Activated CD4-positive, alpha-beta T cell treated with anti-CD3 and anti-CD28 coated beads, Interleukin-2, amount 10 ng/mL, durations not matched to agents 7 days and 5 days (primary cell): ENCODE measurements at places on chromosomes 4 and X. TPM values are rescaled to one million over a fixed set of nuclear protein-coding genes. Genes with fewer than 3 reads are reported as not detected.

- DNase-seq = no peak
- H3K4me3 ChIP-seq = no peak overlapping the region
- H3K27me3 ChIP-seq = no peaks in the 10 kb centered on the region
- no peaks in the 10 kb centered on the region for H3K36me3 ChIP-seq
- H3K4me1 ChIP-seq = no peaks in the 10 kb centered on the region
Measured at GRCh38 chrX:22699581-22700091, 300.1 kb upstream of the DDX53 start.

DNA sequence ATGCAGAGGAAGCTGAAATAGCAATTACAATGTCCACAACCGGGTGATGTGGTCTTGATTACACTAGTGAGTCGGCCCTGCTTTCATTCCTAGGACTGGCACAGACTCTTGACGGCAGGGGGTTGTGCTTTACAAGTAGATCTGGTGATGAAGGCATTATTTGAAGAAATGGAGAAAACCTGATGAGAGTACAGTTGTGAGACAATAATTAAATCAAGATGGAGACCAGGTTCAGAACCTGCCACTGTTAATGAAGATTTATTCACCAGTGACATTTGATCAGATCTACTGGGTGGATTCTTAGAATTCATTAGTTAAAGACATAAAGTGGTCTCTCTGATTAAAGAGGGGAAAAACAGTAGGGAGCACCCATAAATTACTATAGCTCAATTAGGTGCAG, 747.2 kb downstream of the STPG2 start:
- H3K36me3 ChIP-seq = no peaks in the 10 kb centered on the region
- no peak for DNase-seq
- no peaks in the 10 kb centered on the region for H3K4me1 ChIP-seq
- H3K27ac ChIP-seq = no peak overlapping the region
- H3K4me3 ChIP-seq = no peak overlapping the region

The FAT4 gene
- not detected for total RNA-seq

DNA sequence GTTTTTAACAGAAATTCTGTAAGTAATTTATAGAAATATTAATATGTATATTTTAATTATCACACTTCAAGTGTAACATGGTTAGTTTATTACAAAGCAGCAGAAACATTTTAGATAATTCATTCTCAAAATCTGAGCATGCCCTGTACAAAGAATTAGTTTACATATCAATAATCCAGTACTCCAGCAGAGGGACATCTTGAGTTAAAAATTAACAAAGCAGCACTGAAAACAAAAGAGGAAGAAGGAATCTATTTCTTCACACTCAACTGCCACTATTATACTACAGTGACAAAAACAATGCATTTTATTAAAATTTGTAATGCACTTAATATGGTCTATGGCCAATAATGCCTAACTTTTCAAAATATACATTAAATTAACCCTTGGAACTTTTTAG, 179.1 kb upstream of the KLHL4 start:
- no peaks in the 10 kb centered on the region for H3K4me1 ChIP-seq
- H3K4me3 ChIP-seq = no peak overlapping the region
- H3K27me3 ChIP-seq = no peaks in the 10 kb centered on the region
- DNase-seq = no peak
- no peak overlapping the region for H3K27ac ChIP-seq

DNA sequence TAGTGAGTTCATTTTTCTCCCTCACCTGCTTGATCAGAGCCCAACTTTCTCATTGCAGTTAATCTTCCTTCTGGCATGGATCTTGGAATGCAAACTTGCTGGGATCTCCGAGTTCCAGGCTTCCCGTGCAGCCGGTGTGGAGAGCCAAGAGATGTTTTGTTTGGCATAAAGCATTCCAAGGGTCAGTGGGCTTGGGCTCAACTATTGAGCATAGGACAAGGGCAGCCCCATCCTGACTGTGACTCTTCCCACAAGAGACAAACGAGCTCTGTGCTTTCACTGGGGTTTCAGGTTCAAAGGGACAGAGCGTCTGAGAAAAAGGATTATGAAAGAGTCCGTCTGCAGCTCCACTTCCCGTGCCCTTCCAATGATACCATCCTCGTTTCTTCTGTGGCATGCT, 10.5 kb downstream of the TLR7 start:
- no peaks in the 10 kb centered on the region for H3K36me3 ChIP-seq
- H3K4me3 ChIP-seq = no peak overlapping the region
- H3K4me1 ChIP-seq = no peaks in the 10 kb centered on the region
- peaks cover 1% of the 10 kb centered on the region for H3K27me3 ChIP-seq
- H3K27ac ChIP-seq = no peak overlapping the region

DNA sequence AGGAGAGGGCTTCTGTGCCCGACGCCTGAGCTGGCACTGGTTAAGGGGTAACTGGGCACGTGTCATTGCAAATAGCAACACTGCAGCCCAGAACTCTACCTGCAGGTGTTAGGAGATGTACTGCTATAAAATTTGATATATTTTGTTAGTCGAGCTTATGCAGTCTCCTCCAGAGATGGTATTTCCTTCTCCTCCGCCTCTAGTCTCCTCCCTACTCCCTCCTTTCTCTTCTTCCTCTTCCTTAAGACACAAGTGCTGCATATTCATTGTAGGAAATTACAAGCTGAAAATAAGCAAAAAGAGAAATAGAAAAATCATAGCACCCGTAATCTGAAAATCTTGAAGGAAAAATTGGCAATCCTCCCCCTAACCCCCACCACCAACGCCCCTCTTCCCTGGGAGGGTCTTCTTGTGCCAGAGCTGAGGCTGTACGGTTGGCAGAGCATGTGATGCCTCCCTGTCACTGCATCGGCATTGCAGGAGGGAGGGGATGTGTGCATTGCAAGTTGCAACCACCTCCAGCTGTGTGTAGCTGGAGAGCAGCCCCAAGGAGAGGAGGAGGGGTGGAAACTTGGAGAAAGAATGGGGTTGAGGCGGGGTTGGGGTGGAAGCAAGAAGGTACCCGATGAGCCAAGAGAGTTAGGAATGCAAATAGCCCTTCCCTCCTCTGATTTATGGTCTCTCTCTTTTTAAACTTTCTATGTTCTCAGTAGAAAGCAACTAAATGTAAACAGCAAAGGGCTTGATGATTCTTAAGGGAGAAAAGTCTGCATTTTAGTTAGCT, 48.3 kb upstream of the MND1 start:
- peaks cover 4% of the 10 kb centered on the region for H3K36me3 ChIP-seq
- no peak overlapping the region for H3K27ac ChIP-seq
- no peak for DNase-seq
- H3K4me3 ChIP-seq = no peak overlapping the region
- H3K27me3 ChIP-seq = peaks cover 3% of the 10 kb centered on the region
- H3K4me1 ChIP-seq = peaks cover 3% of the 10 kb centered on the region

The CT45A3 gene
- not detected for total RNA-seq

GRCh38 chr4:38889143-38889542, 21.5 kb downstream of the FAM114A1 start:
- H3K36me3 ChIP-seq = no peaks in the 10 kb centered on the region
- no peaks in the 10 kb centered on the region for H3K27me3 ChIP-seq
- DNase-seq = no peak
- H3K4me3 ChIP-seq = no peak overlapping the region
- H3K27ac ChIP-seq = peak overlapping the region; percentile 68

DNA sequence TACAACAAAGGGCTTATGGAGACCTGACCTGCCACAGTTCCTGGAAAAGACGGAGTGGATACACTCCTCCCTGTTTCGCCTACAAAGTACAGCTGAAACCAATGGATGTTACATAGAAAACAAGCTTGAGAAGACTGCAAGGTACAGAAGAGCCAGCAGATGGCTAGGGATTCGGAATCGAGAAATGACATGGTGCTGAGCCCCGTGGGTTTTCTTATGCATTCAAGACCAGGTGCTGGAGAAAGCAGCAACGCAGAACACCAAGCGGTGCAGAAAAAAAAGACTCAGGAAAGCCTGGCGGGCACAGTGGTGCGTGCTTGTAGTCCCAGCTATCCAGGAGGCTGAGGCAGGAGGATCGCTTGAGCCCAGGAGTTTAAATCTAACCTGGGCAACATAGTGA, 13.8 kb downstream of the TIMM17B start:
- no peaks in the 10 kb centered on the region for H3K4me1 ChIP-seq
- H3K27ac ChIP-seq = no peak overlapping the region
- DNase-seq = no peak
- no peak overlapping the region for H3K4me3 ChIP-seq
- no peaks in the 10 kb centered on the region for H3K36me3 ChIP-seq

GRCh38 chr4:169184236-169184635, 86.5 kb downstream of the SH3RF1 start:
- H3K27me3 ChIP-seq = no peaks in the 10 kb centered on the region
- no peak for DNase-seq
- no peaks in the 10 kb centered on the region for H3K36me3 ChIP-seq

The SLITRK4 gene
- not detected for total RNA-seq

- no peaks in the 10 kb centered on the region for H3K27me3 ChIP-seq
- no peak overlapping the region for H3K4me3 ChIP-seq
- no peaks in the 10 kb centered on the region for H3K4me1 ChIP-seq
- H3K27ac ChIP-seq = no peak overlapping the region
- no peak for DNase-seq
- H3K36me3 ChIP-seq = no peaks in the 10 kb centered on the region
Measured at GRCh38 chr4:86250619-86251018, 109.2 kb downstream of the MAPK10 start.

- no peak overlapping the region for H3K4me3 ChIP-seq
- H3K27ac ChIP-seq = no peak overlapping the region
- DNase-seq = no peak
- H3K4me1 ChIP-seq = no peaks in the 10 kb centered on the region
- no peaks in the 10 kb centered on the region for H3K36me3 ChIP-seq
Measured at GRCh38 chr4:124527364-124527763, 185.2 kb downstream of the ANKRD50 start.

DNA sequence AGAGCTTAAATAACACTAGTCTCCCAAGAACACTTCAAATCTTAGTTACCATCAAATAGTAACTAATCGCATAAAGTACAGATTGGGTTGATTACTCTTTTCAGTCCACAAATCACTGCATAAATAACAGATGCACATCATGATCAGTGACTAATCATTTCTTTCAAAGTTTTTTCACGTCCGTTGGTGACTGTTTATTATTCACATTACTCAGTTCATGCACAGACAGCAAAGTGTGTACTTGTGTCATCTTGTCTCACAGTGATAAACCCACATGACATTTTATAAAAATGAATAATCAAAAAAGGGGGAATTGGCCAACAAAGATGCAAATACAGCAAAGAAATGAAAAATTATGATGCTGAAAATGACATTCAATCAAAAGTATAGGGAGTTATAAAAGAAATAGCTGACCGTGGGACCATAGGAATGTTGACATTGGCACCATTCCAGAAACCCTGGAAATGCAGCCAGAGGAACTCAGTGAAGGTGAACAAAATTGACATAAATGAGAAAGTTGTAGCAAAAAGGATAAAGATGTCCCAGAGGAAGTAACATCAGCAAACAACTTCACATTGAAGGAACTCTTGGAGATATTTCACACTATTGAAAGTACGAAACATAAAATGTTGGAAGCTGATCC, 161.5 kb downstream of the SOX3 start:
- no peak for DNase-seq
- no peaks in the 10 kb centered on the region for H3K4me1 ChIP-seq

- H3K4me1 ChIP-seq = no peaks in the 10 kb centered on the region
- H3K4me3 ChIP-seq = no peak overlapping the region
- DNase-seq = no peak
- no peaks in the 10 kb centered on the region for H3K27me3 ChIP-seq
- H3K27ac ChIP-seq = no peak overlapping the region
Measured at GRCh38 chr4:113603911-113604310, 157.6 kb downstream of the CAMK2D start.

- H3K27me3 ChIP-seq = no peaks in the 10 kb centered on the region
- H3K4me3 ChIP-seq = no peak overlapping the region
Measured at GRCh38 chrX:22974616-22975015, 25.1 kb upstream of the DDX53 start.

GRCh38 chr4:160826339-160826679, 1337.5 kb downstream of the FSTL5 start:
- no peak overlapping the region for H3K27ac ChIP-seq
- H3K27me3 ChIP-seq = no peaks in the 10 kb centered on the region
- H3K36me3 ChIP-seq = no peaks in the 10 kb centered on the region
- no peak overlapping the region for H3K4me3 ChIP-seq
- DNase-seq = no peak

- peaks cover 12% of the 10 kb centered on the region for H3K27me3 ChIP-seq
- H3K36me3 ChIP-seq = no peaks in the 10 kb centered on the region
- H3K4me3 ChIP-seq = no peak overlapping the region
- no peak overlapping the region for H3K27ac ChIP-seq
- no peaks in the 10 kb centered on the region for H3K4me1 ChIP-seq
Measured at GRCh38 chr4:121030131-121030530, 42.2 kb downstream of the NDNF start.

The MAGEE1 gene
- total RNA-seq = 4.7 TPM

GRCh38 chrX:155997436-155997835, at the start of gene IL9R:
Gene IL9R (plus strand): TSS chrX:155997696. CDS start chrX:155997760, 64 bp downstream.
- peak within 1 kb of the TSS; percentile 75 for H3K4me3 ChIP-seq
- peaks cover 62% of the 10 kb centered on the region for H3K4me1 ChIP-seq
- peak within 1 kb of the TSS; percentile 92 for H3K27ac ChIP-seq
- DNase-seq = peak; percentile 71
